ENCODE measurements at places on chromosomes 11 and 22. TPM values are rescaled to one million over a fixed set of nuclear protein-coding genes. Genes with fewer than 3 reads are reported as not detected.

USP2 gene
- 49.0 TPM for polyA plus RNA-seq

RASSF10 gene
- 0.09 TPM for polyA plus RNA-seq

PMM1 gene
- 13.2 TPM for polyA plus RNA-seq

TCN1 gene
- polyA plus RNA-seq = not detected

RFPL3 gene
- not detected for polyA plus RNA-seq

OR8A1 gene
- not detected for polyA plus RNA-seq

P2RX3 gene
- polyA plus RNA-seq = 0.60 TPM

GRCh38 chr22:42743501-42743991 lies 22.9 kb upstream of the A4GALT start:
- DNase-seq = peak; percentile 89

GRCh38 chr11:50080256-50080655 lies 47.6 kb downstream of the OR4C45 start:
- DNase-seq = no peak

- DNase-seq = no peak
These were observed 24.7 kb upstream of the TIMP3 start for GRCh38 chr22:32776802-32777201.

DNA sequence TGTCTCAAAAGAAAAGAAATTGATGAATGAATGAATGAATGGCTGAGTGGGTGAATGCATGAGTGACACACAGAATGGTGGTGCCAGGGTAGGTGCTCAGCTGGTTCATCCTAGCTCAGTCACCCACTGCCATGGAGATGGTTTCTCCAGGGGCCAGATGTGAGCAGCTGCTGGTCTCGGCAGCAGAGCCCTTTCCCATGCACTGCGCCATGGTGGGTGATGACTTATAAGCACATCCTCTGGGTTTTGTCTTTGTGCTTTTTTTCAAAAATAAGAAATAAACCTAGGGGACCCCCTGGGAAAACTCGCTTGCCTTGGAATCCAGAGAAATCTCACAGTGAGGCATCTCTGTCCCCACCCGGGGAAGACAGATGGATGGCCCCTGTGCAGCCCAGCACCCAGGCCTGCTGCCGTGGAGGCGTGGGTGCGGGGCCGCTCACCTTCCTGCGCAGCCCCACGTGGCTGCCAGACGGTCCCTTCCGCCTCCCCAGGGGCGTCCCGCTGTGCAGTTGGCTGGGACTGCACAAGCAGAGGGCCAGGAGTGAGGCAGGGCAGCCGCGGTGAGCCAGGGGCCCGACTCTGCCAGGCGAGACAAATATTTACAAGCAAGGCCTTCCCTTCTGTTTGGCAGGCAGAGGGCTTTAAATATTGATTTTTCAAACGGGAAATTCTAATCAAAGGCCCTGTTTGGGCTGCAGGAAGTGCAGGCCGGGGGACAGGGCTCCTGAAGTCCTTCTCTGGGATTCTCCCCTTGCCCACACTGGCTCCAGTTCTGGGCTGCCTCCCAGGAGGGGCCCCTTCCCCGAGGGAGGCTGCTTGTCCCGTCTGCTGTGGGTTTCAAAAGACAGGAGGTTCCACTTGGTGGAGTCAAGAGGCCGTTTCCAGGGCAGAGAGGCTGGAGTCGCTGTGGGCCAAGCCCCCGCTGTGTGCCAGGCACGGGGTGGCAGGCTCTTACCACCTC lies 24.3 kb downstream of the MPPED1 start:
- no peak for DNase-seq

DNA sequence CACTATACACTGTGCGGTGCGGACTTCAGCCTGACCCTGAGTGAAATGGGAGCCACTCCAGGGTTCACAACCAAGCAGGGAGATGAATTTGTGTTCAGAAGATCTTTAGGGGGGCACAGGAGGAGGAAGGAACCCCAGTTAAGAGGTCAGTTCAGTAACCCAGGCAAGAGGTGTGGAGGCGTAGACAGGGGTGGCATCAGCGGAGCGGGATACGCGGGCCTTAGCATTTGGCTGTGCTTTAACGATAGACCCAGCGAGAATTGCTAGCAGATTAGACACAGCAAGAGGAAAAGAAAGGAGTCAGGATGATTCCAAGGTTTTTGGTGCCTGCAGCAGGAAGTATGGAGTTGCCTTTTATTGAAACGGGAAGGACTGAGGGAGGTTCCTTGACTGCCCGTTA lies 46.8 kb downstream of the CTTN start:
- no peak for DNase-seq

DNA sequence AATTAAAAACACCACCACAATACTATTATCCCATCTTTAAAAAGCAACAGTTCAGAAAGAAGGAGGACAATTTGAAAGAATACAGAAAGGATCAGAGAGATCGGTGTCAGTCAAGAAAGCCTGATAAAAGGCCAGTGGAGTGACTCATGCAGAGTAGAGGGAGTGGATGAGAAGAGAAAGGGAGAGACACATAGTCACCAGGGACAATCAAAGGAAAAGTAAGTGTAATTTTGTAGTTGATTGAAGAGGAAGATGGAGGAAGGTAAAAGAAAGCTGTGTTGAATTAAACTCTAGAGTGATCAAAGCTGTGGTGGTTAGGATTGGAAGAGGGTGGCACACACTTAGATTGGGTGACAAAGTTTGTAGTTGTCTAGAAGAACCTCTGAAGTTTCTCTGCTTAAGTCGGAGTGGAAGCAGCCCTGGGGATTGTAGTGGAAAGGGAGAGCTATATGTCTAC lies 14.1 kb downstream of the SPECC1L start:
- DNase-seq = no peak

- DNase-seq = peak; percentile 62
These were observed 15.9 kb downstream of the RHOG start for GRCh38 chr11:3824714-3825472.

DNA sequence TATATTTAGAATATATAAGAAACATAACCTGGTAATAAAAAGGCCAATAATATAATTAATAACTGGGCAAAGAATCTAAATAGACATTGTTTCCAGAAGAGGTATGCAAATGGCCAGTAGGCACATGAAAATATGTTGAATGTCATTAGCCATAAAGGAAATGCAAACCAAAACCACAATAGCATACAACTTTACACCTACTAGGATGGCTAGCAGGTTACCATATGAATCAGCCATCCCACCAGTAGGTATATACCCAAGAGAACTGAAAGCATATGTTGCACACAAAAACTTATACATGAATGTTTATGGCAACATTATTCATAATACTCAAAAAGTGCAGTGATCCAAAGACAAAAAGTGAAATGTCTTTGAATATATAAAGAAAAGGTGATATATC lies 2.7 kb upstream of the OR2D2 start:
- DNase-seq = no peak

GRCh38 chr11:76560219-76560618 lies 110.3 kb downstream of the LRRC32 start:
- DNase-seq = no peak

DNA sequence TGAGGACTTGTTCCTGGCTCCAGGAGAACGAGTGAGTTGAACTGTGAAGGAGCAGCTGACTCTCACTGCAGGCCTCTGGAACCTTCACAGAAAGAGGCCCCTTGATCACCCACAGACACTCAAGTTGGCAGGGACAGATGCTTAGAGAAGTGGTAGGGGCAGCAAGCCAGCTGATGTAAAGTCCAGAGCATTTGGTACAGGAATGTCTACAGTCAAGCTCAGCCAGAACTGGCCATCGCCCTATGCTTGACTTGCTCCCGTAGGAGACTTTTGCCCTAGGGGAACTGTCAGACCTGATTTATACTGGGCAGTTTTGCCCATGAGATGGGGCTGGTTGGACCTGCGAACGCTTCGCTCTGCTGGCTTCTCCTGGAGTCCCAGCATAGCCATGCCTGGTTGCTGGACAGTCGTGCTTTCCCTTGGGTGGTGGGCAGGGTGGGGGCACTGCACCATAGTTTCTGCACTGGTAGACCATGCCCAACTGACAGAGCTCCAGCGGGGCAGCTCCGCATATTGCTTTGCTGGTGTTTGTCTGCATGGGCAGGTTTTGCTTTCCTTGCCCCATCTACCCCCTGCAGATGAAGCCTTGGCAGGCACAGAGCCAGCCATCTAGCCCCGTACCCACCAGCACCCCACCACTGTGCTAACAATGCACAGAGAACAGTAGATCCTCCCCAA lies 977.7 kb downstream of the JRKL start:
- no peak for DNase-seq

GRCh38 chr11:106128740-106129139 lies 51.3 kb downstream of the AASDHPPT start:
- no peak for DNase-seq

GRCh38 chr11:33018840-33019239 lies 3.2 kb downstream of the DEPDC7 start:
- no peak for DNase-seq

All from psoas muscle (tissue), 8 donors.